ENCODE measurements at places on chromosomes 2 and 18.
A peak's percentile ranks its signal among the peaks of the same experiment; 100 is the strongest.

- no peak for DNase-seq
Measured at GRCh38 chr2:96204836-96205624, 3.6 kb downstream of the STARD7 start.

DNA sequence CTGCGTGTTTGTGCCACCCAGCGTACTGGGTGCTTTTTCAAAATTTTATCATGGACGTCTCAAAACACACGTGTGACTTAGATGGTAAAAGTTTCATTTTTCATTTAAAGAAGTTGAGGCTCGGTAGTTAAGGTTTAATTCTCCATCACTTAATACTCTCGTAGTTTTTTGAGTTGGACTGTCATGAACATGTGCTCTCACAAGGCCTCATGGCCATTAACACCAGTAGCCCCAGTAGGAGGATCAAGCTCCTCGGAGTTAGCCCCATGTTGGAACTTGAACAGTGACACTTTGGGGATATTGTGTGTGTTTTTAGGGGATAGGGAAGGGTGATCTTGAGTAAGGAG is 15.3 kb downstream of the NMUR1 start:
- no peak for DNase-seq

DNA sequence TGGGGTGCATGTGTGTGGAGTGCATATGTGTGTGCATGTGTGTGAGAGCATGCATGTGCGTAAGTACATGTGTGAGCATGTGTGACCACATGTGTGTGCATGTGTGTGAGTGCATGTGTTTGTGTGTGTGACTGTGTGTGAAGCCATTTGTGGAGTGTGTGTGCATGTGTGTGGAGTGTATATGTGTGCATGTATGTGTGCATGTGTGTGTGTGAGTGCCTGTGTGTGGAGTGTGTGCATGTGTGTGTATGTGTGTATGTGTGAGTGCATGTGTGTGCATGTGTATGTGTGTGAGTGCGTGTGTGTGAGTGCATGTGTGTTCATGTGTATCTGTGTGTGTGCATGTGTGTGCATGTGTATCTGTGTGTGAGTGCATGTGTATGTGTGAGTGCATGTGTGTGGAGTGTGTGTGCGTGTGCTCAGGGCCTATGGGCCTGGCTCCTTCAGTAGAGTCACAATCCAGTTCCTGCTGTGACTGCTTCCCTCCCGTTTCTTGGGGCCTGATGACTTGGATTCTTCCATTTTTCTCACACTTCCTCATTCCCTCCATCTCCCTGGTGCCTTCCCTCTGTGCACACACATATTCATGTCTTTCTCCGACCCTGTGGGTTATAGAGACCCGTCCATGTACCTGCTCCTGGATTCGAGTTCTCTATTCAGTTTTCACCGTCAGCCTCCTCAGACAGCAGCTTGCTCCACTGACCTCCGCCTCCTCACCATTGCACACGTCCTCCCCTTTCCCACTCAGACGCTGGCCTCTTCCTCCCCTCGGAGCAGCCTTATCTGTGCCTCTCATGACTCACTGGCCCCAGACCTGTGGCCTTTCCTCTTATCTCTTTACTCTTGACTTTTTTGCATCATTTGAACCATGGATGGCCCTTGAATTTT is 25.2 kb downstream of the TOGARAM2 start:
- DNase-seq: no peak

- DNase-seq: peak; percentile 50
Measured at GRCh38 chr2:135055182-135055786, 3.2 kb downstream of the RAB3GAP1 start.

GRCh38 chr2:16974688-16975087 is 309.1 kb upstream of the CYRIA start:
- no peak for DNase-seq

GRCh38 chr2:11681722-11682589 is 12.0 kb upstream of the NTSR2 start:
- DNase-seq: no peak

DNA sequence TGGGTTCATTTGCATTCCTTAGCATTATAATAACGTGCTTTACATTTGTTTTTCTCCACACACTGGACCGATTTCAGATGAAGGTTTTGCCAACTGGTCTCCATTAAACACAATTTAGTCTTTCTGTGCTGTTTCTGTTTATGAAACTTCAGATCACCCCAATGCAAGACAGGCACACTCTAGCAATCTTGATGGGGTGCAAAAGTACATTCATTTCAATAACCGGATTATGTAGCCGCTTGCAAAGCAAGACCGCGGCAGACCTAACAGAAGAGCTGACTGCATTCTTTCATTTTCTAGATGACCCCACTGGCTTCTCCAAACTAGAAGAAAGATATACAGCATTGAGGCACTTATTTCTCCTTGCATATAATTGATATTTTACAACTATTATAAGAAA is 301.5 kb downstream of the PIEZO2 start:
- DNase-seq: no peak

- no peak for DNase-seq
Measured at GRCh38 chr18:35432565-35433001, 55.4 kb upstream of the ZNF396 start.

DNA sequence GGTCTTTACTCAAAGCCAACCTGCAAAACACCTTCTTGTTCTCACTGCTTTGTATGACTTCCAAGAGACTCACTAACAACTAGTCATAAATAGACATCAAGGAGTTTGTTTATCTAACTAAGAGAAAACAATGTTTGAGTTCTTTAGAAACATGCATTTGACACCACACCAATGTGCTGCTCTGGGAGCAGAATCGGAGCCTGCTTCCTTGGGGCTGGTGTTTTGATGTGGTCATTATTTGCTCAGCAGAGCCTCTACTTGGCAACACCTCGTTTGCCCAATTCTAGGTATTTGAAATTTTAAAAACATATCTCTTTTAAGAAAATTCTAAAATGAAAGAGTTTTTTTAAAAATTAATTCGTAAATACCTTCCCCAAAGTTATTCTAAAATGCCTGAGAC is 167.5 kb downstream of the BCL2 start:
- no peak for DNase-seq

GRCh38 chr2:6952101-6952500 is 34.9 kb downstream of the RNF144A start:
- no peak for DNase-seq

DNA sequence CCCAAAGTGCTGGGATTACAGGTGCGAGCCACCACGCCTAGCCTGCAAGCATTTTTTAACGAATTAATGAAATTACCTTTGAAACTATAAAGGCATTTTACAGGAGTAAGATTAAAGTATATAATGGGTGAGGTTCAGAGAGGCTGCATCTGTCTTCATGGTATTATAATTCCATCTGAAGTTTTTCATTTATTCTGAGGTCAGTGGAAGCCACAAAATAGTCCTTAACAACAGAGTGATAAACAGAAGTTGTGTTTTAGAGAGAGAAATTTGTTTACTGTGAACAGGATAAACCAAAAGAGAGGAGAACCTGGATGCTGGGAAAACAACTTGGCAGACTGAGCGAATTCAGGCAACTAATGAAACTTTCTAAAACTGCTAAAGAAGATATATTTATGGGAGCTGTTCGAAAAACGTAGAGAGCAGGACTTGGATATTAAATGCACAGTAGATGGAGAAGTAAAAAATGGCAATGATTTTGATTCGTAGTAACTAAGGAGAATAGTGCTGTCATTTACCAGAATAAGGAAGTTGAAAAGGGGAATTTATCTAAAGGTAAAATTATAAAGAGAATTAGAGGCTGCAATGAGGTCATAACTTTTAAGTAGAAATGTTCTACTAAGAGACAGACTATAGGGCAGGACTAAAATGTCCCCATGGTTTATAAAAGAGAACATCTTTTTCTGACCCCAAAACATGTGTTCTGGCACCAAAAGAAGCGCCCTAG is 37.9 kb upstream of the ITGA4 start:
- no peak for DNase-seq

- no peak for DNase-seq
Measured at GRCh38 chr18:8003878-8004675, 437.0 kb downstream of the PTPRM start.

DNA sequence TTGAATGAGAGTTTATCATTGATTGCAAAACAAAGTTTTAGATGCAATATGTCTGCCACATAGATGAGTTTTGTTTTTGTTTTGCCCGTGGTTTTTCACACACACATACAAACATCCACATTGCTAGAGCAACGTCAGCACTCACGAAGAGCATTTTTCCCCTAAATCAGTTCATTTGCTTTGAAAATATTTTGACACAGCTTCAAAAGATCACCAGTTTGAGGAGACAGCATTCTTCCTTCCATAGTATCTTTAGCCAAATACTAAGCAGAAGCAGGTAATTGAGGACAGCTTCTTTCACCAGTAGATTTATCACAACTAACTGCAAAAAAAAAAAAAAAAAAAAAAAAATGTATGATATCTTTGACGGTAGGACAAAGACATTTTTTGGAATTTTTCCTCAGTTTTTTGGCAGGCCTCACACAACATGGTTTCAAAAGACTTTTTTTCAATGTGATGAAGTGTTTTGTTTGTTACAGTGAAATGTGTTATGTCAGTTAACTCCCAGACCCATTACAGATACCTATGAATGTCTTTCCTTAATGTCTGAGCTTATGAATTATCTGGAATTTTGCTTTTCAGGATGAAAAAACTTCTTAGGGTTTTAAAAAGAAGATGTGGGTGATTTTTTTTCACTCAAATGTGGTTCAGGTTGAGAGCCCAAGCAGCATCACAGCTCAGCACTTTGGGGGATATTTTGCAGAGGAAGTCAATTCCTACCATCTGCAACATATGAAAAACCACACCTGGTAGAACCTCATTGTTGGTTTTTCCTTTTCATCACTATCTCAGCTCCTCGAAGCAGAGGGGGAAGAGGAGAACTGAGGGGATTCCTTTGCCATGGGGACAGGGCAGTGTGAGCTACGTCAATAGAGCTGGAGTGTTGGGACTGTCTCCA is 31.6 kb downstream of the AOX1 start:
- no peak for DNase-seq

DNA sequence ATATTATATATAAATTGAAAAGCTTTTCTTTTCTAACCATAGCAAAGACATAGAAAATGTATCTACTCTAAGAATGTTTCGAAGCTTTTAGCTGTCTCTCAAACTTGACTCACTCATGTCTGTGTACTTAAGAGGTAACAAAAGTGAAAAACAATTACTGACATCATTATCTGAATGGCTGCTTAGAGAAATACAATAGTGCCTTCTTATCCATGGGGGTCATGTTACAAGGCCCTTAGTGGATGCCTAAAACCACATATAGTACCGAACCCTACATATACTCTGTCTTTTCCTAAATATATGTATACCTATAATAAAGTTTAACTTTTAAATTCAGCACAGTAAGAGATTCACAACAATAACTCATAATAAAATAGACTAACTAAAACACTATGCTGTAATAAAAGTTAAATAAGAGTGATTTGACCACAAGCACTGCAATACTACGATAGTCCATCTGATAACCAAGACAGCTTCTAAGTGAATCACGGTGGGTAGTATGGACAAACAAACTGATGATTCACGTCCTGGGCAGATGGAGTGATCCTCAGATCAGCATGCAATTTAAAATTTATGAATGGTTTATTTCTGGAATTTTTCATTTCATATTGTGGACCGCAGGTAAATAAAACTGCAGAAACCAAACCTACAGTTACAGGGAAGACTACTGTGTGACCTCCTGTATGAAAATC is 246.2 kb downstream of the XIRP2 start:
- DNase-seq: peak; percentile 83

GRCh38 chr2:128783193-128783671 is 464.6 kb upstream of the HS6ST1 start:
- no peak for DNase-seq

- no peak for DNase-seq
Measured at GRCh38 chr2:146659976-146660375, 1184.9 kb upstream of the ACVR2A start.

DNA sequence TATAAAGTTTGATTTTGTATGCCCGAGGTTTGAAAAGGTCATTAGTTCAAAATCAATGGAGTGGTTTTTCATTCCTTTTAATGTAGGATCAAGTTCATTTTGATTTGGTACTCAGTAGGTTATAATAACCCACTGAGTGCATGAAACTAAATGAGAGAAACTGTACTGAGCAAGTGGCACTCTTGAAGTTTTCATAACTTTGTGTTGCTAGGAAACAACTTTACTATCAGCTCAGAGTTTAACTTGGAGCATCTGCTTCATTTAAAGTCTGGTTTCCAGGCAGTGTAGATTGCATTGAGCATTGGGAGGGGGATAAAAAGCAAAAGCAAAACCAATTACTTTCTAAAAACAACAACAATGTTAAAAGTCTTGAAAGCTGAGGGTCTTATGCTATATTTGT is 1361.6 kb upstream of the CHAC2 start:
- DNase-seq: no peak

DNA sequence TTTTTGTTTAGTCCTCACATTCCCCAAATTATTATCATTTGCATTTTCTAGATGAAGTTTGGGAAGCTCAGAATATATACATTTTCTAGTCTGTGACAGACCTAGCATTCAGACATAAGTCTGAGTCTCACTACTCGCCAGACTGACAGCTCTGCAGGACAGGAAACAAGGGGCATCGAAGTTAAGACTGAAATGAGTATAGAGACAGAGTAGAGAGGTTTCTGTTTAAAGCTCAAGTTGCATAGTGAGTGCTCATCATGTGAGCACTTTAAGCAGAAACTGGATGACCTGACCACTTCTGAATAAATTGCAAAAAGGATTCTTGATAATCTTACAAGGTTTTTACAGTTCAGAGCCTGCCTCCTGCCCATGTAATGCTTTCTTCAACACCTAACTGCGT is 1.1 kb downstream of the HADHB start:
- no peak for DNase-seq

DNA sequence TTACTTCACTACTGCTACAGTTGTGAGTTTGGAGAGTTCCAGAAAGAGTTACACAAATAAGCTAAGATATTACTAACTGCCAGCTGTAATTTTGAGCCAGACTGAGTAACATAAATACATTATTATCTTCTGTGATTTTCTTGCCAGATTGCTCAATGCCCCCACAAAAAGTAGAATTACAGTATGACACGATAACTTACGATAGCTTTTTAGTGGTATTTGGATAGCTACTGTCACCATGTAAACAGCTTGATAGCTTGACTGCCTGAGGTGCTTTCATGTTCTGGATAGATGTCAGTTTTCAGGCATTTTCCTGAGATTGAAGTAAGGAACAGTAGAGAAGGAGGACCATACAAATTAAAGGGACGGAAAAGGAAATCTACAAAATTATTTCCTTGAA is 533.3 kb downstream of the SOCS6 start:
- DNase-seq: no peak

- DNase-seq: no peak
Measured at GRCh38 chr2:159518321-159519005, 97.9 kb downstream of the BAZ2B start.

DNA sequence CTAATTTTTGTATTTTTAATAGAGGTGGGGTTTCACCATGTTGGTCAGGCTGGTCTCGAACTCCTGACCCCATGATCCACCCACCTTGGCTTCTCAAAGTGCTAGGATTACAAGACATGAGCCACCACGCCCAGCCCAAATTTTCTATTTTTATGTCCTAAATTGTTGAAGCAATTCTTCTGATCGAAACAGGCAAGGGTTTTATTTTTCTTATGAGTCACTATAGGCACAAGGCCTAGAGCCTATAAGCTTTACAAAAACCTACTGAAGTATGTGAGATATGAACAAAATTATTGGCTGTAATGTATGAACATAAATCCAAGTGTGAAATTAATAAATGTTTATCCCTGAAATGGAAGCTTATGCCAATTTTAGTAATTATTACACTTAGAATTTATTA is 464.2 kb upstream of the NRP2 start:
- DNase-seq: no peak

GRCh38 chr18:54991981-54992380 is 32.7 kb upstream of the CCDC68 start:
- no peak for DNase-seq

- DNase-seq: no peak
Measured at GRCh38 chr18:26574958-26575864, 26.9 kb upstream of the KCTD1 start.

GRCh38 chr2:227914362-227914761 is 42.9 kb downstream of the DAW1 start:
- DNase-seq: no peak
